ENCODE measurements at places on chromosomes 11 and 22.

GRCh38 chr11:34840736-34841386 lies 75.3 kb downstream of the APIP start:
- DNase-seq, result no peak

GRCh38 chr11:121422675-121423074 lies 29.4 kb upstream of the SORL1 start:
- no peak for DNase-seq

GRCh38 chr11:87281496-87281895 lies 243.8 kb downstream of the TMEM135 start:
- DNase-seq, result peak; percentile 38

DNA sequence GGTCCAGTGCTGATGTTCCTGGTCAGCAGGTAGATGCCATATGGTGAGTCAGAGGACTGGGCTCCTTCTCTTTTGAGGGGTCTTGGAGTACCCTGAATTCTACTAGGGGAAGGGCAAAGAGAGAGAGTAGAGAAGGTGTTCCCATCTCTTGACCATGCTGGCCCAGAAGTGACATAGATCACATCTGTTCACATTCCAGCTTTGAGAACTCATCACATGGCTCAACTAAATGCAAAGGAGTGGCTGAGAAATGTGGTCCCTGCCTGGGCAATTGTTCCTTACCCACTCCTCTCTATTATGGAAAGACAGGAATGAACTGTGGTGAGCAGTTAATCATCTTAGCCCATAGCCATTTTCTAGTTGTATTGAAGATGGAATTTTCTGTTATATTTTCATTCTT lies 105.4 kb upstream of the TIMP3 start:
- no peak for DNase-seq

- no peak for DNase-seq
Measured at GRCh38 chr11:105211806-105212554, 72.4 kb upstream of the CARD18 start.

- no peak for DNase-seq
Measured at GRCh38 chr11:116731821-116732220, 41.0 kb downstream of the BUD13 start.

DNA sequence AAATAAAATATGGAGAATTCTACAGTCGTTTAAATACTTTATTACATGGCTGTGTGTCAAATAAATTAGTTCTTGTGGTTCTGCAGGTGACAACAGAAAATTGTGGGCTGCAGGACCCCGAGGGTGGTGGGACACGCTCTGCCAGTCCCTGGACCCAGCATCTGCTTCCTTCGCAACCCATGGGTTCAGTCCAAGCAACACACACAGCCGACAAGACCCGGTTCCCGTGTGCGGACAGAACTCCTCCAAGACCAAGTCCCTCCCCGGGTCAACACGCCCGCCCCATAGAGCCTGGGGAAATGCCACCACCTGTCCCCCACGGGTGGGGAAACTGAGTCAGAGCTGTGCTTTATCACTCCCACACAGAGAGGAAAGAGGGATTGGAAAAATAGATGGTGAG lies 238.9 kb downstream of the BRD1 start:
- no peak for DNase-seq

DNA sequence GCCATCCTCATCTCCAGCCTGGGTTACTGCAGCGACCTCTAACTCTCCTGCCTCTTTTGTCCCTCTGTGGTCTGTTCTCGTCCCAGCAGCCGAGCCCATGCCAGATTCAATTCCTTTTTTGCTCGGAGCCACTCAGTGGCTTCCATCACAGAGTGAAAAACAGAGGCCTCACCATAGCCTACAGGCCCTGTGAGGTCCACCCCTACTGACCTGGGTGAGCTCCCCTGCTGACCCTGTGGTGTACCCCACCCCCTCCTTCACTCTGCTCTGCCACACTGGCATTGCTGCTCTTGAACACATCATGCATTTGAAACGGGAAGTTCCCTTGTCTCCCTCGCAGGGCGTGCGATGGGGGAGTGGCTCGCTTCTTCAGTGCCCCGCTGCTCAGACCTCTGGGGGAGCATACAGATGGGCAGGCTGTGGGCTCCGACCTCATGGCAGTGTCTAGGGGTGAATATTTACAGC lies 2.1 kb downstream of the AIP start:
- DNase-seq, result no peak

All from tibial nerve (tissue), 4 donors.